ENCODE measurements at places on chromosomes 2 and 18.

DNA sequence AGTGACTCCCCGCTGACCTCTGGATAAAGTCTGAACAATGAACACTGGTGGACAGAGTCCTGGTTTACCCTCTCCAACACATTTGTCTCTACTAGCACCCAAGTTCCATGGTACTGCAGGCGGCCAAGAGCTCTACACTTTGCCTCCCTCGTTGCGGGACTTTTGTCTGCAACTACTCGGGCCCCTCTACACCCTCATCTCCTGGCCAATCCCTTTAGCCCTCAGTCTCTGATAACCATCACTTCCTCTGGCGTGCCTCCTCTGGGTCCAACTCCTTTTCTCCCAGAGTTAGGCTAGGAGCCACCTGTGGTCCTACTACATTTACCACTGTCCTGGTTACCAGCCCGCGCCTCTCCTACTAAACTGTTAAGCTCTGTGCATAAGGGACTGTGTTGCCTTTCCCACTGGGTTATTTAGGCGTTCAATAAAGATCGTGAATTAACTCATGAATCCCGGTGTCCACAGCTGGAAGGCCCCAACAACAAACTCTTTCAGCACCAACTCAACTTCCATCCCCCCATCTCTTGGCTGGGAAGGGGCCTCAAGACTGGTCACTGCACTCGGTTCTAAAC lies 757 bp downstream of the HDHD2 start:
- DNase-seq = no peak

- no peak for DNase-seq
Measured at GRCh38 chr2:46125798-46126197, 171.4 kb upstream of the EPAS1 start.

DNA sequence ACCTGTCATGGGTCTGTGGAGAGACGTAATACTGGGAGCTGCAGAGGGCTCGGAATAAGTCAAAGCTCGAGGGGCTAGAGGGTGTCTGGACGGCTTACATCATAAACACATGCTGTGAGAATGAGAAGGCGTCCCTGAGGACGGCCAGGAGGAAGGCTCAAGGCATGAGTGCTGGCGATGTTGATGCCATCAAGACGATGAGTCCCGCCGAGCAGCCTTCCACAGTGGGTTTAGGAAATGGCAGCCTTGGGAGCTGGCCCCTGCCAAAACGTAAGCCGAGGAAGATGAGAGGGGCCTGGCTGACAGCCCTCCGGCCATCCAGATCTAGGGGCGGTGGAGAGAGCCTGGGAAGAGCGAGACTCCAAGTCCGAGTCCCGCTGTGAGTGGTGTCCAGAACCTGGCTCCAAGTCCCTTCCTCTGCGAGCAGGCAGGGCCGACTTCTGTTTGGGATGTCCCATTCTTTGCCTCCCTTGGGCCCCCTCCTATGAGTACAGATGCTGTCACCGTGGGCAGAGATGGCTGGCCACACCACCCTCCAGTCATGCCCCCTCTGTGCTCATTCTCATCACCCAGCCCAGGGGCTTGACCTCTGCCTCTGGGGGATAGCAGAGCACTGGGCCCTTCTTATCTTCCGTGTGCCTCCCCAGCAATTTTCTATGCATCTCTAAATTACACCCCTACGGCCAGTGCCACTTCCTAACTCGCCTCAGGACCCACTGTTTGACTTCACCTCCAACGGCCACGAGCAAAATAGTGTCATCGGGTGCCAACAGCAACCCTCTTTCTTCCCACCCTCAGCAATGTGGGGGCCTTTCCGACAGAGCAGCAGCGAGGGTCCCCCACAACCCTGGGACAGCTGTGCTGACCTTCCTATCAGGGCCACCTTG lies 175.7 kb downstream of the FAM210A start:
- no peak for DNase-seq

DNA sequence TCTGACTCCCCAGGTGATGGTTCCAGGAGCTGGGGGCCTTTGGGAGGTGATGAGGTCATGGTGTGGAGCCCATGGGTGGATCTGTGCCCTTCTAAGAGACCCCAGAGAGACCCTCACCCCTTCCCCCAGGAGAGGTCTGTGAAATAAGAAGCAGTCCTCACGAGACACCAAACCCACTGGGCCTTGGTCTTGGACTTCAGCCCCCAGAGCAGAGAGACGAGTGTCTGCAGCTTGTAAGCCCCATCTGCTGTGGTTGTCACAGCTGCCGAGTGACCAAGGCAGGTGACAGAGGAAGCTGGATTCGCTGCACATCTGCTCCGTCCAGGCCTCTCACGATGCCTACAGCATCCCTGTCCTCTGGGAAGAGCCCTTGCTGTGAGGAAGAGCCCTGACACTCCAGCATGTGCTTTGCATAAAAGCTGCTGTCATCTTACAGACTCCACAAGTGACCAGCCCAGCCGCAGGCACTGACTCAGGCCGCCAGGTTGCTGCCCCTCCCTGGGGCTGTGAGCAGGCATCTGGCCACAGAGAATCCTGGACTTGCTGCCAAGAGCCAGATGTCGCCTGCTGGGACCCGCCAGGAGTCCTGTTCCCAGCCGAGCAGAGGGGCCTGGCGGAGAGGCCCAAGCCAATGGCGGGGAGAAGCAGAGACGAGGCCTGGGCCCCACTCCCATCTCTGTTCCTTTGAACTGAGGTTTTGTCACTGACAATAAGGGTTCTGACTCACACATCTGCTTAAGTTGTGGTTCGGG lies 150.8 kb downstream of the PXDN start:
- no peak for DNase-seq

GRCh38 chr18:76426737-76427305 lies 68.2 kb downstream of the ZNF516 start:
- no peak for DNase-seq

GRCh38 chr2:195722075-195722474 lies 65.0 kb downstream of the SLC39A10 start:
- DNase-seq = no peak

DNA sequence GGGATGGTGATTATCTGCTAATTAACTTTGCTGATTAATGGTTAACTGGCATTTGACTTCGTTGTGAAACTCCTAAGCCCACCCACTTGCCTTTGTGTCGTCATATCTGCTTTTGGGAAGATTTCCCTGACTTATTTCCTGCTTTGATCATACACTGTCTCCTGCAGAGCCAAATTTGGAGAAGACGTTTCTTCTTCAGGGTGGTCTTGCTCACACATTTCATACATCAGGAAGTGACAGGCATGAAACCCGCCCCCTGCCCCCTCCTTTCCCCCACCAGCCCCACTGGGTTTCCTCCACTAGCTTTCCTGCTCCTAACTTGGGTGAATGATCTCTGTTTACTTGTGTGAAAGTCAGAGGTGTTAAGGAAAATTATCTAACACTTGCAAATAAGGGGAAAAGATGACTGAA lies 300.1 kb downstream of the TSN start:
- DNase-seq = no peak

DNA sequence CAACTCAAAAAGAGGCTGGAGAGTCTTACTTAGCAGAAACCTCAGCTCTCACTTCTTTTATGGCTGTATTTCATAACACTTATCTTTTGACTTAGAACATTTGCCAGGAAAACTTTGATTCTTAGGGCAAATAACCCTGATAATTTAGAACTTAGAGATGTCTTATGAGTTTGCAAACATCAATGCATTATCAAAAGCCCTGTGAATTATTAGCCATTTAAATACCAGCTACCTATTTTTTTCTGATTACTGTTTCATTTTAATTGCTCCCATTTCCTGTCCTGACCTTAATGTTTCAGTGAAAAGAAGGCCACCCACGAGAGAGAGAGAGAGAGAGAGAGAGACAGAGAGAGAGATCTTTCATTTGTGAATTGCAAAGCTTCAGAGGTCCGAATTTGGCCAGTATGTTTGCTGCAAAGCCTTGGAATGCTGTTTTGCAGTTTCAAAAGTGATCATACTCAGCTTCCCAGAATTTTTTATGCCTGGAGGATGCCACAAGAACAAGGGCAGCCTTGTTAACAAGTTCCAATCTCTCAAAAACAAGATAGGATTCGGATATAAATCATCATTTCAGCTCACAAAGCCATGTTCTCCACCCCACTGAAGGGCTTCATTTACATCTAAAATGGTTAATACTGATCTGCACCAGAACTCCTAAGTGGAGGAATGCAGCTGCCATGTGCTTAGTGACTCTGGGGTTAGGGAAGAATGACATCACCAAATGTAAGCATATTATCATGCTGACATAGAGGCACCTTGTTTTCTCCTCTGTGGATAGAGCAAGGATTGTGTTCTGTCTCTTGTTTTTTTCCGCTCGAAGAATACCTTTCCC lies 478.2 kb downstream of the ARHGAP15 start:
- DNase-seq = no peak

DNA sequence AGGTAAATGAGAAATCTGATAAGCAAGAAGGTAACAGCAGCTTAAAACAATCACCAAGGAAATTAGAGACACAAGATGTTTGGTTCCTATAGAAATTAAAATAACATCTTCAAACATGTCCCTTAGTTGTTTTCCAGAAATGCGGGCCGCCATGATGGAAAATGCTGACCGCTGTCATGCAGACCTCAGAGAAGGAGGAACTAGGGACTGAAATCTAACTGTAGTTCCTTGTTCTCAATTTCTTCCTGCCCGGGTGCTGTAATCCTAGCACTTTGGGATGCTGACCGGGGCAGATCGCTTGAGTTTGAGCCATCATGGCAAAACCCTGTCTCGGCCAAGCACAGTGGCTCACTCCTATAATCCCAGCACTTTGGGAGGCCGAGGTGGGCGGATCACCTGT lies 51.1 kb downstream of the TEX51 start:
- DNase-seq = no peak

- DNase-seq = no peak
Measured at GRCh38 chr2:207465894-207466293, 63.9 kb upstream of the CREB1 start.

DNA sequence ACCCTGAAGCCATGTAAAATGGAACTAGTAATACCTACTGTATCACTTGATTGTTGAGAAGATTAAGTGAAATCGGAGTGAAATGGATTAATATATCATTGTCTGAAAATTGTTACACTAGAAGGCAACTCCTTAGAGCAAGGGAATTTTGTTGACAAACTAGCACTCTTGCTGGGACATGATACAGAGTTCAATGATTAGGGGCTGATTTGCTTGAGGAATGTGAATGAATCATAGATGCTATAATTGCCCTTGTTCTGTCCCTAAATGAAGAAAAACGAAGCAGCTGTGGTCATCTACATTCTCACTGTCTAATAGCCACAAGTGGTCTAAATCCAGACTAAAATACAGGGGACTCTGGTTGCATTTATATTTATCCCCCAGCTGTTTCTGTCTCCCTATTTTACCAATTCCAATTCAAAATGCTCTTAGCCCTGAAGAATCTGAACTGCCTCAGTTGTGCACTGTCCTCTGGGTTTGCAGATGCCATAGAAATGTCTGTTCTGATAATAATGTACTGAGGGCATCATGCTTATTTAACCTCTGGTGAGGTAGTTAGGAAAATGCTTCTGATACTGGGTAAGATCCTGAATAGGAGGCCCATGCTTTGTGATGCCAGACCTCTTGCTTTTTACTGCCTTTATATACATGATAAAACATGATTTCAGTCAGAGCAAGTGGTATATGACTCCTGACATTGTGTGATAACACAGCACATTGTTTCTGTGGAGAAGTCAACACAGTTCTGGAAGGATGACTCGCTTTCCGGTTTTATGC lies 382.1 kb downstream of the NRXN1 start:
- DNase-seq = no peak
